Gastroesophageal sphincter (tissue), 4 donors: ENCODE measurements at places on chromosomes 7 and 10. TPM values are rescaled to one million over a fixed set of nuclear protein-coding genes. Genes with fewer than 3 reads are reported as not detected.

DNA sequence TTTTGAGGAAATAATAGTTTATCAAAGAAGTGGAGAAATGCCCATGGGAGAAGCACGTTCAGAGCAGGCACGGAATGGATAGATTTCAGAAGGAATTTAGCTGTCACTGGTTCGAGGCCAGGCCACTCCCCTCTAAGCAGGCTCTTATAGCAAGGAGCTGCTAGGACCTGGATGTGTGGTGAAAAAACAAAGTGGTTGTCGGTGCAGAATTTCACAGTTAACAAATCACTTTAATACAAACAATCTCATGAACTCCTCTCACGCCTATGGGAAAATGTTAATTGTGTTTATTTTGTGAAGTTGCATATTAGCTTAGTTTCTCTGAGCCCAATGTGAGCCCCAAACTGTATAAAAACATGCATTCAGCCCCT is 176.3 kb downstream of the PKD1L1 start:
- ATAC-seq, result peak; percentile 38

DNA sequence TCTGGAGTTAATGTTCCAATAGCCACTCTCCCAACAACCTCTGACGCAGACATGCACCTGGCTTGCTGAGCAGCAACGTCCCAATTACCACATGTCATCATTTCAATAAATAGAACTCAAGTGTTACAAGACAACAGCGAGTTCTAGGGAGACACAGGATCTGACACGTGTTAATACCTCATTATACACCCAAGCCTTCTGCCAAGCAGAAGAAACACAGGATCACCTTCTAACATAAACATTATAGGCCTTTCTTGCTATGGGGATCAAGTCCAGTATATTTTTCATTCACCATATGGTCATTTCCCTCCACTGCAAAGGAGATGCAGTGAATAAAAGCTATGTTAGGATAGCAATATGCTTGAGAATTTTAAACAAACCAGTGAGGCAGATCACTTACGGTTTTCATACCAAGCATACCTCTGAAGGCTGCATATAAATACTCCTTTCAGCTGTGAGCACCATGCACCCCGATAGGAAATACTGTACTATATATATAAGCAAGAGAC is 74.2 kb downstream of the JAZF1 start:
- peak; percentile 46 for ATAC-seq

DNA sequence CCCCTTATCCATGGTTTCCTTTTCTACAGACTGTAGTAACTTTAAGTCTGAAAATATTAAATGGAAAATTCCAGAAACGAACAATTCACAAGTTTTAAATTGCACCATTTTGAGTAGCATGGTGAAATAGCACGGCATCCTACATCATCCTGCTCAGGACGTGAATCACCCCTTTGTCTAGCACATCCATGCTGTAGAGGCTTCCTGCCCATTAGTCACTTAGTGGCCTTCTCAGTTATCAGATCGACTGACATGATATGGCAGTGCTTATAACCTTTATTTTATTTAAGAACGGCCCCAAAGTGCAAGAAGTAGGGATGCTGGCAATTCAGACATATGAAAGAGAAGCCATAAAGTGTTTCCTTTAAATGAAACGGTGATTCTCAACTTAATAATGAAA is 82.7 kb downstream of the CPXM2 start:
- peak; percentile 65 for ATAC-seq

GRCh38 chr7:151080522-151081169 is at the start of gene FASTK:
FASTK (minus strand) TSS chr7:151080809; CDS start chr7:151080766, 43 bp downstream.
- peak; percentile 87 for ATAC-seq

GRCh38 chr10:32412499-32412853 is 33.5 kb upstream of the CCDC7 start:
- ATAC-seq, result peak; percentile 48

DNA sequence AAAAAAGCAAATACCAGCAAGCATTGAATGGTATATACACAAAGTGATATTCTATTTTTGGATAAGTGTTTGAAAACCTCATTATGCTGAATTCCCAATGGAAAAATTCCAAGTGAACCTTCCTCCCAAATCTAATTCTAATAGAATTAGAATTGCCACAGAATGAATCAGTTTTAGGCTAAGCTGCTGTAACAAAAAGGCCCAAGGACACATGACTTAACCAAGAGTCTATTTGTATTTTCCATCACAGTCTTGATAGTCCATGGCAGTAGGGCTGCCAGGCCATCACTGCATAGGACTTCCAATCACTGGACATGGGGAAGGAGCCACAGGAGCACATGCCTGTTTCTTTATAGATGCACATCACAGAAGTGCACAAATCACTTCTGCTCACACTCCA is 91.2 kb upstream of the IFRD1 start:
- ATAC-seq, result no peak

- ATAC-seq, result peak; percentile 34
Measured at GRCh38 chr10:94225589-94225988, 137.2 kb downstream of the NOC3L start.

GRCh38 chr7:4416396-4417056 is 265.6 kb upstream of the FOXK1 start:
- ATAC-seq, result no peak

DNA sequence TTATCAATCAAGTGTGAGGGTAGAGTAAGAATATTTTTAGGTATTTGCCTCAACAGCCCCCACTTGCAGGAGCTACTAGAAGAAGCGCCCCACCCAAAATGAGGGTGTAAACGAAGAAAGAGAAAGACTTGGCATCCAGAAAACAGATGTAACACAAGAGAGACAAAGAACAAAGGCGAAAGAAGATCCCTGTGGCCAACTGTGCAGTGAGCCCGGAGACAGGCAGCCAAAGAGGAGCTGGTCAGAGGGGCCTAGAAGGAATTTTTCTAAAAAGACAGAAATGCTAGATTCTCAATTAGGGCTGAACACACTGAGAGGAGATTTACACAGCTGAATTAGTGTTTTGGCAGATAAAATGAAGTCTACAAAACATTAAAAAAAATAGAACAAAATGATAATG is 29.6 kb upstream of the EIF5AL1 start:
- ATAC-seq, result no peak

DNA sequence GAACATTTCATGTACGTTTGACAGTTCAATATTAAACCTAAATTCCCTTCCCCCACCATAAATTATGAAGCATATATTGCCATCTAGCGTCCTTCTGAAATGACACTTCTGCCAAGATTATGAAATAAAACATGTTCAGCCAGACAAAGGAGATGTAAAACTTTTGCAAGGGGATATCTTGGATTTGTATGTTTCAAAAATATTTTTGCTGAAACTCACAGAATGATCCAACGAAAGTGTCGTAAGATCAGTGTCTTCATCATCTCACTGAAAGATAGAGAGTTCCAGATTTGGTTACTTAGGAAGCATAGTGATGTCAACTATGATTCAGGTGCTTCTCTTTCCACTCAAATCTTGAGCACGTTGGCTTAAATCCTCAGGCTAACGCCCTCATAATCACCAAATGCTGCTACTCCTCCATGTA is 904.3 kb downstream of the XPNPEP1 start:
- ATAC-seq, result peak; percentile 58

DNA sequence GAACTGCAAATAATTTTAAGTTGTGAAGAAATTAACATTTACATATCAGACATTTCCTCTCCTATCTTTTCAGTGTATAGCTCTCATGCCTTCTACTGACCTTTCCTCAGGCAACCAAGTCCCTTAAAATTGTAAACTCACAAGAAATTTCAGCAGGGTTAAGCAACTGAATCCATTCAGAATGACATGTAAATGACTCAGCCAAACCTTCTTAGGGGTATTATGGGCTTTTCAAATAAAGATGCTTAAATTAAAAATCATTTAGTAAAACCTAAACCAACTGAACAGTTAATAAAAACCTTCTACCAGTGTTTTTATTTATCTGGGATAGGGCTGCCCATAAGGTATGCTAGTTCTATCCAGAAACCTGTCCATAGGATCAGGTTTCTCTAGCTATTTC is 20.7 kb downstream of the WAPL start:
- ATAC-seq, result no peak

FAM237B gene
- total RNA-seq, result not detected
